Activated naive CD4-positive, alpha-beta T cell treated with anti-CD3 and anti-CD28 coated beads, Interleukin-2, amount 10 ng/mL, durations not matched to agents 7 days and 5 days (primary cell): ENCODE measurements at places on chromosomes 13 and 19.

- no peak overlapping the region for H3K27ac ChIP-seq
- peaks cover 18% of the 10 kb centered on the region for H3K4me1 ChIP-seq
- H3K36me3 ChIP-seq, result no peaks in the 10 kb centered on the region
- peaks cover 40% of the 10 kb centered on the region for H3K27me3 ChIP-seq
- no peak for DNase-seq
These were observed 4.9 kb downstream of the FLT1 start for GRCh38 chr13:28490061-28490460.

DNA sequence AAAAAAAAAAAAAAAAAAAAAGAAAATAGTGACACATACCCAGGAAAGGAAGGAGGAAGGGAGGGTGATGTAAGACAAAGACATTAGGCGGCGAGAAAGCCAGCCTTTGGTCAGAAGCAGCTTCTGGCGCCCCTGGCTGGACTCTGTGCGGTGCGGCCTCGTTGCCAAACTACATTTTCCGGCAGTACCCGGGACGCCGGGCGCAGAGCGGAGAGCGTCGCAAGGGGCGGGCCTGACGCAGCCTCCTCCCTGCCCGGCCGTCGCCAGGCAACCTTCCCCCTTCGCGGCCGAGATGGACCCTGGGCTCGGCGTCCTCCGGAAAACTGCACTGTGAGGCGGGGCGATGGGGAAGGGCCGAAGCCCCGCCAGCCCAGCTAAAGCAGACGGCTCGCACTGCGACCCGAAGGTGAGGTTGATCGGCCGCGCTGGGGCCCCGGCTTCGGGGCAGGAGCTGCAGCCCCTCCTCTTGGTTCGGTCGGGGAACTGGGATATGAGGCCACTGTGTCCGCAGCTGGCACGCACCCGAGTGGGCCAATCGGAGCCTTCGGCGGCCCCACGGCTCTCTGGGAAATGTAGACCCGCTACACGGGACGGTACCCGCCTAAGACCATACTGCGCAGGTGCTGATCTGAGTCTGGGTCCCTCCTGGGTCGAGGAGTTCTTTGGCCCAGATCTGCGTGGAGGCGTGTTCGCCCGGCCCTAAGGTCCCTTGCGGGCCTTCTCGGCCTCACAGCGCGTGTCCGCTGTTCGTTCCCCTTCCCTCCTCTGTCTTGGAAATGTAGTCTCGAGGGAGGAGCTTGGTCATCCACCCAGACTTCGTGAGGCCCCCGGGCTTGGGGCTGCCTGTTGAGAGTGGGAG is 2.3 kb upstream of the MZF1 start:
- H3K27me3 ChIP-seq, result no peaks in the 10 kb centered on the region
- H3K36me3 ChIP-seq, result peaks cover 12% of the 10 kb centered on the region
- peaks cover 51% of the 10 kb centered on the region for H3K4me1 ChIP-seq

GRCh38 chr13:94479616-94480015 is at the start of gene DCT:
Gene DCT, minus strand, starts transcription at chr13:94479682. Its CDS starts 427 bp downstream, at chr13:94479255.
- H3K36me3 ChIP-seq, result no peaks in the 10 kb centered on the region
- no peak within 1 kb of the TSS for H3K27ac ChIP-seq
- no peak for DNase-seq
- no peaks in the 10 kb centered on the region for H3K4me1 ChIP-seq

GRCh38 chr13:44627441-44627840 is 51.3 kb upstream of the TSC22D1 start:
- no peaks in the 10 kb centered on the region for H3K36me3 ChIP-seq
- H3K4me1 ChIP-seq, result no peaks in the 10 kb centered on the region
- DNase-seq, result no peak
- peaks cover 14% of the 10 kb centered on the region for H3K27me3 ChIP-seq

GRCh38 chr13:44058067-44058466 is 178.4 kb downstream of the LACC1 start:
- no peak overlapping the region for H3K4me3 ChIP-seq
- no peaks in the 10 kb centered on the region for H3K4me1 ChIP-seq
- H3K27me3 ChIP-seq, result peaks cover 12% of the 10 kb centered on the region
- no peaks in the 10 kb centered on the region for H3K36me3 ChIP-seq

DNA sequence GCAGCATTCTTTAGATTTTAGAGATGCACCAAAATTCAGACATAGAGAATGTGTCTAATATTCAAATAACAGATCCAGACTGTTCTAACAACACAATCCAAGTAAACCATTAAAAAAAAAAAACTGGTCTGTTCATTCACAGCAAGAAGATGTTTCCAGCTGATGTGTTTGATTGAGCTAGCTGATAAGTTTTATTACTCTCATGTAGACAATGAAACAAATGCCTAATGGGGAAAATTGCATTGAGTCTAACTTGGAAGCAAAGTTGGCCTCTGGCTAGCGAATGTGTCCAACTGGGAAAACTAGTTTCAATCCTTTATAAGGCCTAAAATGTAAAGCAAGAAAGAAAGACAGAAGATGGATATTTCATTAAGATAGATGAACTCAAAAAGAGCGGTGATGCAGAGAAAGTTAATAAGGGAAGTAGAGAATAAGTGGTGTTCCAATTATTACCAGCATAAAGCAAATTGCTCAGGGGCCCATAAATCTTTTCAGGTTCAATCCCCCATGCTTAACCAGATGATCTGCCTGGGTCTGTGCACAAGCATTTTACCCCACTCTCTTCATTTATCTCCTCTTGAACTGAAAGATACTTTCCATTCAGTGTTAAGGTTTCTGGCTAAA is 54.2 kb downstream of the PCDH9 start:
- no peak overlapping the region for H3K27ac ChIP-seq
- H3K4me1 ChIP-seq, result no peaks in the 10 kb centered on the region
- H3K27me3 ChIP-seq, result no peaks in the 10 kb centered on the region
- H3K4me3 ChIP-seq, result no peak overlapping the region
- no peak for DNase-seq
- H3K36me3 ChIP-seq, result no peaks in the 10 kb centered on the region

GRCh38 chr13:43265028-43265427 is 241.6 kb downstream of the DNAJC15 start:
- H3K4me3 ChIP-seq, result no peak overlapping the region
- no peak overlapping the region for H3K27ac ChIP-seq
- H3K36me3 ChIP-seq, result no peaks in the 10 kb centered on the region
- DNase-seq, result no peak
- H3K4me1 ChIP-seq, result no peaks in the 10 kb centered on the region

DNA sequence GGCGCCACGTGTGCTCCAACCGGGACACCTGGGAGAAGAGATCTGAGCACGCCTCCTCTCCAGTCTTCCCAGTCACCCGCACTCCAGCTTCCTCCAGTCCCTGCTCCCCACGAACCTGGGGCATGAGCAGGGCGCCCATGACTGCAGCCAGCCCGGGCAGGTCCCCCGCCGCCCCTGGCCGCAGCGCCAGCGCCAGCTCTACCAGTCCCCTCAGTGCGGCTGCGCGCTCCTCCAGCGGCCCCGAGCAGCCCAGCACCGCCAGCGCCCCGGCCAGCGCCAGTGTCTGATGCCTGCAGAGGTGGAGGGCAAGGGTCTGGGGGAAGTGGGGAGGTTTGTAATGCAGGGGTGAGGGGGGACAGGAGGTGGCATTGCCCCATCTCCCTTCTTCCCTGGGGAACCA is 13.1 kb downstream of the SH2D3A start:
- no peak overlapping the region for H3K27ac ChIP-seq
- peaks cover 29% of the 10 kb centered on the region for H3K4me1 ChIP-seq
- H3K4me3 ChIP-seq, result no peak overlapping the region
- no peak for DNase-seq
- peaks cover 43% of the 10 kb centered on the region for H3K36me3 ChIP-seq

GRCh38 chr13:75416327-75417011 is 65.5 kb downstream of the TBC1D4 start:
- no peak overlapping the region for H3K27ac ChIP-seq
- H3K4me3 ChIP-seq, result no peak overlapping the region
- no peaks in the 10 kb centered on the region for H3K36me3 ChIP-seq
- H3K27me3 ChIP-seq, result peaks cover 8% of the 10 kb centered on the region
- no peak for DNase-seq

DNA sequence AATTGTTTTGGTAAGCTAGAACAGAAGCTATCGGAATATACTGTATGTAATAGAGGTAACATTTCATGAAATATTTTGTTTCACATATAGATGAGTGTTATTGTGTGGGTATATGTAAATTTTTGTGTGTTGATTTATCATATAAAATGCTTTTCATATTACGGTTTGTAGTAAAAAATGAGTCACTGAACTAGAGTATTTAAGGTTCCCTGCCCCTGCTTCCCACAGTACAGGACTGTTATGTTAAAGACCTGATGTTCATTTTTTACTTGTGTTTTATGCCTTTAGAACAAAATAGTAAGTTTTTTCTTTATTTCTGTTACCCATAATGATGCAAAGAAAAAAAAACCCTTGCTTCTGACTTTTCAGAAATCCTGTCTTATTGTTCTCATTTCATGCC is 243.4 kb downstream of the ENOX1 start:
- peaks cover 3% of the 10 kb centered on the region for H3K27me3 ChIP-seq
- H3K36me3 ChIP-seq, result no peaks in the 10 kb centered on the region
- H3K4me1 ChIP-seq, result peaks cover 5% of the 10 kb centered on the region
- H3K4me3 ChIP-seq, result no peak overlapping the region
- H3K27ac ChIP-seq, result no peak overlapping the region

GRCh38 chr13:113050734-113051431 is 54.7 kb upstream of the F7 start:
- no peak overlapping the region for H3K4me3 ChIP-seq
- no peaks in the 10 kb centered on the region for H3K27me3 ChIP-seq
- no peaks in the 10 kb centered on the region for H3K4me1 ChIP-seq
- DNase-seq, result no peak
- no peak overlapping the region for H3K27ac ChIP-seq

- H3K27ac ChIP-seq, result no peak overlapping the region
- no peak overlapping the region for H3K4me3 ChIP-seq
- H3K4me1 ChIP-seq, result peaks cover 18% of the 10 kb centered on the region
- H3K27me3 ChIP-seq, result peaks cover 4% of the 10 kb centered on the region
- DNase-seq, result no peak
These were observed 3.2 kb upstream of the ZNF441 start for GRCh38 chr19:11763611-11764010.

GRCh38 chr13:21458451-21458812 is 671 bp downstream of the ZDHHC20 start:
- H3K4me1 ChIP-seq, result peaks cover 45% of the 10 kb centered on the region
- peak overlapping the region; percentile 93 for H3K27ac ChIP-seq
- peak overlapping the region; percentile 94 for H3K4me3 ChIP-seq
- DNase-seq, result peak; percentile 72
- H3K27me3 ChIP-seq, result peaks cover 2% of the 10 kb centered on the region

- no peak for DNase-seq
- H3K27me3 ChIP-seq, result no peaks in the 10 kb centered on the region
- no peak overlapping the region for H3K27ac ChIP-seq
- H3K4me3 ChIP-seq, result no peak overlapping the region
These were observed 205.1 kb downstream of the LHFPL6 start for GRCh38 chr13:39397896-39398265.

DNA sequence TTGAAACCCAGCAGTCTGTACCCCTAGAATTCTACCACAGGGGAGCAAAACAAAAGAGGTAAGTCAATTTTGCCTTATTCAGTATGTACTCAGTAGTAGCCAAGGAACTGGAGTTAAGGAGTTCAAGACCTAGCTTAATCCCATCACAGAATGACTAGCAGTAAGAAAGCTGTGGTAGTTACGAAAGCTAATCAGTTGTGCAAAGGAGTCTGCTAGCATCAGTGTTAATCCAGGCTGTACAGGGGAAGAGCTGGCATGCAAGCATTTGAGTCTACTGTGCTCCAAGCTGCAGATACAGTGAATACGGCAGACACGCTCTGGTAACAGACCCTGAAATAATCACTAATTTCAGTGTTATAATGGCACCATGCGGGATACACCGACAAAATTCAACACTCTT is 4.7 kb downstream of the DNMT1 start:
- peaks cover 46% of the 10 kb centered on the region for H3K36me3 ChIP-seq
- no peak for DNase-seq
- no peak overlapping the region for H3K4me3 ChIP-seq
- peak overlapping the region; percentile 53 for H3K27ac ChIP-seq

- no peak overlapping the region for H3K27ac ChIP-seq
- no peaks in the 10 kb centered on the region for H3K36me3 ChIP-seq
- H3K4me1 ChIP-seq, result peaks cover 10% of the 10 kb centered on the region
- peak; percentile 11 for DNase-seq
- H3K4me3 ChIP-seq, result no peak overlapping the region
These were observed 60.7 kb upstream of the URI1 start for GRCh38 chr19:29881386-29881785.

- no peak overlapping the region for H3K27ac ChIP-seq
- no peaks in the 10 kb centered on the region for H3K4me1 ChIP-seq
- no peak for DNase-seq
- H3K4me3 ChIP-seq, result no peak overlapping the region
- H3K36me3 ChIP-seq, result no peaks in the 10 kb centered on the region
These were observed 16.2 kb downstream of the CLEC11A start for GRCh38 chr19:50739132-50739913.

DNA sequence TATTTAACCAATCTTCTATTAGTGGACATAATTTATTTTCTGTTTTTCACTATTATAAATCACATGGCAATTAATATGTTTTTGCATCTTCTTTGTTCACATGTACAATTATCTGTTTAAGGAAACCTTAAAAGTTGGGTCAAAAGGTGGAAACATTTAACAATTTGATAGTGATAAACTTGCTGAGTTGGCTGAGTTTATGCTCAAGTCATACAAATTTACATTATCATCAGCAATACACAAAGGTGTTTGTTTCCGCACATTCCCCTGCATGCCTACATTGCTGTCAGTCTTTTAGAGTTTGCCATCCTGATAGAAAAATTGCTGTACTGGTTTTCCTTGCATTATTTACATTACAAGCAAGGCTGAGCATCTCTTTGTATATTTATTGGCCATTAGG is 139.5 kb downstream of the KCNRG start:
- no peaks in the 10 kb centered on the region for H3K36me3 ChIP-seq
- no peak overlapping the region for H3K4me3 ChIP-seq
- no peak for DNase-seq
- peaks cover 13% of the 10 kb centered on the region for H3K4me1 ChIP-seq
- peaks cover 20% of the 10 kb centered on the region for H3K27me3 ChIP-seq
- no peak overlapping the region for H3K27ac ChIP-seq

DNA sequence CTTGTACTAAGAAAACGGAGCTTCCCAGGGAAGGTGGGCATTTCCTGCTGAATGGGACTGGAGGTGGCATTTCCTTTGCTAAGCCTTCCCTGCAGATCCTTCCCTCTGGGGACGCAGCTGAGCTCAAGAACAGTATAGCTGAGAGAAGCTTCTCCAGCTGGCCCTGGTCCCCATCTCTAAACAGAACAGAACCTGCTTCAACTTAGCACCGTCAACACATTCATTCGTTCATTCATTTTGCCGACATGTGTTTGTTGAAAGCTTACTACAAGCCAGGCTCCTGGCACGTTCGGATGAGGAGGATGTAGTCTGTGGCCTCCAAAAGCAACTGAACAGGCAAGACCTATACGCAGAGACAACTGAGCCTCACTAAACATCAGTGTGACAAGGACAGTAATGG is 36.6 kb upstream of the PEPD start:
- no peaks in the 10 kb centered on the region for H3K27me3 ChIP-seq
- no peak overlapping the region for H3K27ac ChIP-seq
- no peak overlapping the region for H3K4me3 ChIP-seq

- H3K27ac ChIP-seq, result peak overlapping the region; percentile 95
- peaks cover 84% of the 10 kb centered on the region for H3K4me1 ChIP-seq
- H3K36me3 ChIP-seq, result peaks cover 64% of the 10 kb centered on the region
- peaks cover 4% of the 10 kb centered on the region for H3K27me3 ChIP-seq
- DNase-seq, result peak; percentile 93
- peak overlapping the region; percentile 70 for H3K4me3 ChIP-seq
These were observed 18.6 kb downstream of the DEDD2 start for GRCh38 chr19:42198676-42199439.

GRCh38 chr13:19940106-19940505 is 18.4 kb upstream of the ZMYM2 start:
- DNase-seq, result no peak
- H3K4me1 ChIP-seq, result no peaks in the 10 kb centered on the region
- H3K36me3 ChIP-seq, result no peaks in the 10 kb centered on the region
- no peak overlapping the region for H3K27ac ChIP-seq
- H3K4me3 ChIP-seq, result no peak overlapping the region

GRCh38 chr13:95289020-95289444 is 12.2 kb downstream of the ABCC4 start:
- no peak for DNase-seq
- no peaks in the 10 kb centered on the region for H3K27me3 ChIP-seq
- no peak overlapping the region for H3K27ac ChIP-seq
- H3K36me3 ChIP-seq, result no peaks in the 10 kb centered on the region
- no peak overlapping the region for H3K4me3 ChIP-seq
